HL-60 (cell line): ENCODE measurements at places on chromosomes 2 and 18.

DNA sequence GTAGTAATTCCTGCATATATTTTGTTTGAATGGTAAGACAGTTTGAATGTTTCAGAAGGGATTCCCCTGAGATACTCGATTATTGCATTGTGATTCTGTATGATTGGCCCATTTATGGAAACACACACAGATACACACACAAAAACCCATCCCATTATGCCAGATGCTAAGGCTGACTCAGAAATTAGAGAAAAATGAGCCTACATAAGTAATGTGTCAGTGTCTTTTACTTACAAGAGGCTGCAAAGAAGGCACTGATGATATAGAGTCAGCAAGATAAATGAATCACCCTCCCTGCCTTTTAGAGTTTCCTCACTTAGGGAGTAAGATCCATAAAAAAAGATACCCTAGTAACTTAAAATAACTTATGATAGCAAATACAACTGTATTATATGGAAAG, 1481.1 kb upstream of the ACVR2A start:
- no peak for DNase-seq

GRCh38 chr2:118806797-118807667, 40.4 kb downstream of the EN1 start:
- no peak for DNase-seq

GRCh38 chr2:3024401-3024935, 353.1 kb downstream of the EIPR1 start:
- no peak for DNase-seq

- no peak for DNase-seq
Observed at GRCh38 chr2:217788669-217789002, 214.2 kb downstream of the TNS1 start.

GRCh38 chr2:9565436-9566153, 10.0 kb upstream of the ADAM17 start:
- DNase-seq: no peak

- DNase-seq: no peak
Observed at GRCh38 chr2:238120463-238121298, 17.8 kb upstream of the KLHL30 start.

GRCh38 chr18:2851771-2852170, 5.0 kb downstream of the EMILIN2 start:
- no peak for DNase-seq

- peak; percentile 44 for DNase-seq
Observed at GRCh38 chr2:119659601-119660342, 19.2 kb upstream of the TMEM177 start.

GRCh38 chr2:175111200-175111657, 56.8 kb downstream of the ATF2 start:
- no peak for DNase-seq

- DNase-seq: no peak
Observed at GRCh38 chr2:198499539-198499938, 695.1 kb downstream of the PLCL1 start.

DNA sequence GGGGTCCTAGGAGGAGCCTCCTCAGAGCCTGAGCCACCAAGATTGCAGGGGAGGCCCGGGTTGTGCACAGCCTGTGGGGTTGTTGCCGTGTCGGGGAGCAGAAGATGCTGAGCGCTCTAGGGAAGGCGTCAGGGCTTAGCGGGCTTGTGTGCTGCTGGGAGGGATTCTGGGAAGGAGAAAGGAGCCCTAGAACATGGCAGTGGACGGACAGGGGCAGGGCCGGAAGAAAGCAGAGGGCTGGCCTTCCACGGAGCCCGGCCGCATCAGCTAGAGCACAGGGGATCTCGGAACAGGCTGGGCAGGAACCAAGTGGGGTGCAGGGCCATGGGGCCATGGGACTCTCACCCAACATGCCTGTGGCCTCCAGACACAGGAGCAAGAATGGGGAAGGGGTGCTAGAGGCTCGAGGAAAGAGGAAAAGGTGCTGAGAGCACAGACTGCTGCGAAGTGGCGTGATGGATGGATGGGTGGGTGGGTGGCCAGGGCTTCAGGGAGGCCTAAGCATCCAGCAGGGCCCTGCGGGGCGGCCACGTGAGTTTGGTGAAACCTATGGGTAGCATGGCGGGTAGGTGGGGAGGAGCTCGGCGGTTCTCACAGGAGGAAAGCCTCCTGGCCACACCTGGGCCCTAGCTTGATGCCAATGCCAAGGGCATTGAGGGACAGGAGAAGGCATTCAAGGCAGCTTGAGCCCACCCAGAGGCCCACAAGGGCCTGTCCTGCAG, 35.8 kb downstream of the MTERF4 start:
- DNase-seq: no peak

GRCh38 chr2:227098162-227098515, 65.9 kb downstream of the COL4A4 start:
- no peak for DNase-seq

DNA sequence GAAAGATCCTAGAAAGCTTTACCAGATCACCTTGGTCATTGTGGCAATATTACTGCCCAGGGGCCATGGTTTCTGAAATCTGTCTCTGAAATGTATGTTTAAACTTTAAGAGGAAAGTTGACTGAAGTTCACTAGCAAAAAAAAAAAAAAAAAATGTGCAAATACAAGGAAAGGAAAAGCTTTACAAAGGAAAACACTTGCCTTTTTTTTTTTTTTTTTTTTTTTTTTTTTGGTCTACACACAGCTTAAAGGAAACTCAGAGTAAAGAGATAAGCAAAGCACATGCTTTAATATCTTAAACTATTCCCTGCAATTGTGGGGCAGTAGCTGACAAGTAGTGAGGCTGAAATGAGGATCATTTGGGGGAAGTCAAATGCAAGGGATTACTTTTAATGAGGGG, 174.2 kb upstream of the EPAS1 start:
- no peak for DNase-seq

GRCh38 chr2:189086710-189087109, 92.9 kb downstream of the COL5A2 start:
- no peak for DNase-seq

GRCh38 chr2:237652181-237652580, 24.8 kb downstream of the LRRFIP1 start:
- no peak for DNase-seq

DNA sequence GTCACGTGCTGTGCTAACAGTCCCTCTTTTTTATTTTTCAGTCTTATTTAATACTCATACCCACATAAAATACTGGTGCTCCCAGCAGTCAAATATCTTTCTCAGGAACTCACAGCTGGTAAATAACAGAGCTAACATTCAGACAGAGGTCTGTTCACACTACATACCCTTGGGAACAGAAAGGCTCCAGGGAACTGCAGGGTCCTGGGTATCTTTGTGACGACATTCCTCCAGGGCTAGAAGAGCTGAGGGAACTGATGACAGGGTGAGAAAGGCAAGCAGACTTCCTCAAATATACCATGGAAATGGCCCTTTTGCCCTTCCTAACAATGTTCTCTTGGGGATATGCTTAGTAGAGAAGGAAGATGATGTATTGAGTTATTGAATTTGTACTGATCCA, 19.3 kb downstream of the PDE6D start:
- DNase-seq: no peak

DNA sequence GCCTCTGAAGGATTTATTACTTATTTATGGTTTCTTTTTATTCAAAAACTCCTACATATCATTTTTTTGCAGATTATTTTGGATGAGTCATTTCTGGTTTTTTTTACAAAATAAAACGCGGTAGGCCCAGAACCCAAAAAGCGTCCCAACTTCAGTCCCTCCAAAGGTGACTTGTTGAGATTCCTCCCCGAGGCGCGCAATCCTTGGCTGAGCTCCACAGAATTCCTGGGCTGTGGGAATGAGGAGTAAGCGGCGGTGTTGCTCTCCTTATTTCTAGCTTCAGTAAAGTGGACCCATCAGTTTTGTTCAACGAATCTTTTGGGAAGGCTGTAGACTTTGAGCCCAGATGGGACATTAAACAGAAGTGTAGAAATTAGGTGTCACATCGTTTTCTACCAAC, 67.0 kb upstream of the RMP24 start:
- no peak for DNase-seq

DNA sequence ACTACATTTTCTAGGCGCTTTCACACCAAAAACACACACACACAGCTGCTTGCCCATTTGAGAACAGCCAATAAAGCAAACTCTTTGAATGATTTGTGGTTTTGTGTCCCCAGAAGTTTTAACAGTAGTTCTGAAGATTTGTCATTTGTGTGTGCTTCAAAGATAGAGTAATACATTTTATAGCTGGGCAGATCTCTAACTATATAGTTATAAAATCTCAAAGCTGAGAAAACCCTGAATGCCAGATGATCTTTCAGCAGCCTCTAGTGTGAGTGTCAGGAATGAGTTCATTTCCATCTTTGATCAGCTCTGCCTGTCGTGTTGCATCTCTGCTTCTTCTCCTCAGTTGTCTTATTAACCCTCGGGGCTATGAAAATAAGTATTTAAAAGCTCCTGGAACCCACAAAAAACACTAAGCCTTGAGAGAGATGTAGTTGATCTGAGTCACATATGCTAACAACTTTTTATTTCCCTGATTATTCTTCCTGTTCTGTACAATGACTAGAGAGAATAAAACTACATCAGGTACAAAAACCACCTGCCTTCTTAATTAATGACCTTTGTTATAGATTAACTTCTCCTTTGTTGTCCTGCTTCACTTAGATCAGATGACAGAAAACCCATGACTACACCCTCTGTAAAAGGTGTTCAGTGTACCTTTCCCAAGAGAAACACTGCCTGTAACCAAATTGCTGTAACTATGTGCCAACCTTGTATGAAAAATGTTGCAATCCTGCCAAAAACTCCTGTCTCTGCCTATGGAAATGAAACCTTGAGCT, 30.0 kb upstream of the SLC3A1 start:
- DNase-seq: peak; percentile 43

GRCh38 chr2:10987861-10988260, 76.1 kb downstream of the KCNF1 start:
- DNase-seq: no peak

- no peak for DNase-seq
Observed at GRCh38 chr2:189408294-189408693, 33.0 kb upstream of the WDR75 start.

- no peak for DNase-seq
Observed at GRCh38 chr2:938181-939005, 12.3 kb upstream of the SNTG2 start.

GRCh38 chr2:236875906-236876505, 209.7 kb upstream of the COPS8 start:
- DNase-seq: peak; percentile 0

DNA sequence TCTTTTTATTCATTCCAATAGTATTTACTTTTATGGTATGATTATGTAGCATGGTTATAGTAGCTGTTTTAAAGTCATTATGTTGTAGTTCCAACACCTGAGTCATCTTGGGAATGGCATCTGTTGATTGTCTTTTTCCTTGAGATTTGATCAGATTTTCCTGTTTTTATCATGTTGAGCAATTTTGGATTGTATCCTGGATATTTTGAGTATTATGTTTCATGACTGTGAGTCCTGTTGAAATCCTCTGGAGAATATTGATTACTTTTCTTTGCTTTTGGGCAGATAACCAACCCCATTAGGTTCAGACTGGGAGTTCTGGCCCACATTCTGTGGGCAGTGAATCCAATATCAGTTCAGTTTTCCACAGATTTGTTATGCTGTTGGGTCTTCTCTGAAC, 163.2 kb upstream of the SPRED2 start:
- DNase-seq: no peak

DNA sequence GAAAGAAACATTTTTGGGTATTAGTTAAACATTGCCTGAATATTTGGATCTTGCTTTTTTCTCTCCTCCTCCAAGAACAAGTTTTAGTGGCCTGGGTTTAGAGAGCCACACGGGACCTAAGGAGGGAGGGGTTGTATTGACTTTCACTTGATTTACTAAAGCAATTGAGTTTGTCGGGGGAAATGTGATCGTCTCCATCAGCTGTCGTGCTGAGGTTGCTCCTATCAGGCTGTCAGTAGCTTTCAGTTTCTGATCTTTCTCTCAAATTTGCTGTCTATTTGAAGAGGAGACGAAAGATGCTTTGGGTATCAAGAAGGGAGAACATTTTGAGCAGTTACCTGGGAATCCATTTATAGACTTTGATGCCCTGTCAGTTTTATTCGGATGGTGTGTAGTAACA, 106.0 kb downstream of the SETBP1 start:
- DNase-seq: no peak

- no peak for DNase-seq
Observed at GRCh38 chr2:79792090-79792489, 279.2 kb downstream of the CTNNA2 start.

DNA sequence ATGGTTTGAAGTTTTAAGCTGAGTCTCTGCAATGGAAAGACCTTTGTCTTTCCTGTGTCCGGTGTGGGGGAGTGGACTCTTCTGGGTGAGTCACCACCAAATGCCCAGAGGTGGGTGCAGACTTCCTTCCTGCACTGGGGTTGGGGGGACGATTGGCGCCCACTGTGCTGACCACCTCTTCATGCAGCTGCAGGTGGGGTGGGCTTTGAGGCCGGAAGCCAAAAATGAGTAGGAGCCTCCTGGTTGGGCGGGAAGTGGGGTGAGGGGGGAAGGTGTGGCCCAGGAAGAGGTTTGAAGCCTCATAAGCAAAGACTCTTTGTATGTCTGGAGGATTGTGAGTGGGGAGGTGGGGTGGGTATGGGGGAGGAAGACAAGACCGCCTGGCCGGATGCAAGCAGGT, 27.6 kb downstream of the PAX8 start:
- DNase-seq: no peak

- no peak for DNase-seq
Observed at GRCh38 chr2:107094450-107094986, 208.6 kb upstream of the ST6GAL2 start.

- DNase-seq: no peak
Observed at GRCh38 chr18:5413447-5413846, 117.9 kb upstream of the ZBTB14 start.

DNA sequence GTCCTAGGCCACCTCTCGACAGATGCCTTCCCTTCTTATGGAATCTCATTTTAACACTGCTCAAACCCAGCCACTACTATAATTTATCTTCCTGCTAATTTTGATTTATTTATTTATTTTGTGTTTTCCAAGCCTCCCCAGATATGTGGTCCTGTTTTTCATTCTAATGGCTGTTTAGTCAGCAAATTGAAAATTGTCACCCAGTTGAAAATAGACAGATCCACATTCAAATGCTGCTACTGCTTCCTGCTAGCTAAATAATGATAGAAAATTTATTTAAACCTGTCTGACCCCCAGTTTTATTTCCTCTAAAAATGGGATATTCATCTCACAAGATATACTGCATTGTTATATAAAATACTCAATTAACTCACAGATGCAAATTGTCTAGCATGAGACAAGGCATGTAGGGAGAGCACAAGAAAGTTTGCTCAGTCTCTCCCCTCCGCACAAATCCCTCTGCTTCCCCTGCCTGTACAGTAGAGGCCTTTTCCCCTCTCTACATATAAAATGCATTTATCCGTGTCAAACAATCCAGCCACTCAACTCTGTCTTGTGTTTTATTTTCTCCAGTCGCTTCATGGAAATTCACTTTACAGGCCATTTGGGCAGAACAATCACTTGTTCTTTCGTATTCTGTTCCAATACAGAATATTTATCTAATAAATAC, 389.9 kb downstream of the SOX11 start:
- no peak for DNase-seq
